ENCODE measurements at places on chromosomes 12 and 14. TPM values are rescaled to one million over a fixed set of nuclear protein-coding genes. Genes with fewer than 3 reads are reported as not detected.

DNA sequence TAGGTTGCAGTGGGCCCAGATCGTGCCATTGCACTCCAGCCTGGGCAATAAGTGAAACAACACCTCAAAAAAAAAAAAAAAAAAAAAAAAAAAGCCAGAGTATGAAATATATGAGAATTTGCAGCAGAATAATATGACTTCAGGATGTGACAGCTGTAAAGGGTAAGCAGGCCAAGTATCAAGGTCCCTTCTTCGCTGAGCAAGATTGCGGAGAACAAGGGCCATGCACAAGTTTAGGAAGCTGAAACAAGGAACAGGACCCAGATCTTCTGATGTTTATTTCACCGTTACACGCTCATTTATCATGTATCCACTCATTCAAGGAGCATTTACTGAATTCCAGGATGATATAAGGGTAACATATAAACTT is 659 bp upstream of the FOXJ2 start:
- H3K27ac ChIP-seq, result peak overlapping the region; percentile 20
- no peak for DNase-seq
- H3K4me1 ChIP-seq, result peaks cover 27% of the 10 kb centered on the region
- H3K4me3 ChIP-seq, result peak overlapping the region; percentile 93

DNA sequence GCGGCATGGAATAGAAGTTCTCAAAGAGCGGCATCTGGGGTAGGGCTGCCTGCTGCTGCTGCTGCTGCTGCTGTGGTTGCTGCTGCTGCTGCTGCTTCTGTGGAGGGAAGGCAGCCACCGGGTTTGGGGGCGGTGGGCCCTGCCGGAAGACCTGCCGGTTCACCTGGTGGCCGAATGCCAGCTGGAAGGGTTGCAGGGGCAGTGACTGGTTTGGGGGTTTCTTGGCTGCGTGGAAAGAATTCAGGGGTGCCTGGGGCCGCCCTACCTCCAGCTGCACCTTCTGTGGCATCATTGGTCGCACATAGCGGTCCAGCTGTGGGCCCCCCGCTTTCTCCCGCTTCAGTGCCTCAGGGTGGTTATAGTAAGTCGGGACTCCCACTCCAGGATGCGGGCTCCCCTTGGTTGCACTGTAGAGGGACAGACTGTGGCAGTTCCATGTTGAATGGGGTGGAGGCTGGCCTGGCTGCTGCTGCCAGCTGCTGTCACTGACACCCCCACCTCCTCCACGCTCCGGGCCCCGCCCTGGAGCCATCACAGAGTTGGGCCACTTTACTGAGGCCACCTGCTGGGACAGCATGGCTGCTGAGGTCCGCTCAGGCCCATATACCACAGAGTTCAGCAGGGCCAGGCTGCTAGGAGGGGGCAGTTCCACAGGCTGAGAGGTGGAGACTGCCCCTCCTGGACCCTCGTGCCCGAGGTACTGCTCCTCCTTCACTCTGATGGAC is 25.2 kb upstream of the PNMA1 start:
- no peaks in the 10 kb centered on the region for H3K27me3 ChIP-seq
- peaks cover 47% of the 10 kb centered on the region for H3K4me1 ChIP-seq
- H3K36me3 ChIP-seq, result peaks cover 3% of the 10 kb centered on the region

DNA sequence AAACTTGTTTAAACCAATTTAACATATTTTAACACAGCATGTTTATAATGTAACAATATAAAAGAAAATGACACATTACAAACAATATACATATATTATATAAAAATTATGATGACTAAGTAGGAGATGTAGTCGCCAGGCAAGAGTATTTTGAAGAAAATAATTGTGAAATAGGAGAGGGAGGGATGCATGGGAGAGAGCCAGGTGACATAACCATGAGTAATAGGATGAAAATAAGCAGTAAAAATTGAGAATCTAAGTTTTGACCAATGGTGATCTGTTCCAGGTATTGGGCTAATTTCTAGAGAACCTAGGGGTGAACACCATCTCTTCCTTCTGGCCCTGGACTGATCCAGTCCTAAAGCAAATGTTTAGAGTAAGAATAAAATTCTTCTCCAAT is 315.2 kb upstream of the G2E3 start:
- H3K4me1 ChIP-seq, result no peaks in the 10 kb centered on the region
- no peaks in the 10 kb centered on the region for H3K27me3 ChIP-seq
- no peaks in the 10 kb centered on the region for H3K36me3 ChIP-seq
- H3K27ac ChIP-seq, result no peak overlapping the region

The TMEM253 gene
- 0.98 TPM for total RNA-seq

- no peaks in the 10 kb centered on the region for H3K36me3 ChIP-seq
- no peaks in the 10 kb centered on the region for H3K4me1 ChIP-seq
- no peak overlapping the region for H3K27ac ChIP-seq
- no peaks in the 10 kb centered on the region for H3K27me3 ChIP-seq
- H3K4me3 ChIP-seq, result no peak overlapping the region
These were observed 47.1 kb upstream of the ATXN7L3B start for GRCh38 chr12:74490390-74491064.

GRCh38 chr12:48961801-48962200 is 4.5 kb upstream of the ARF3 start:
- H3K4me1 ChIP-seq, result no peaks in the 10 kb centered on the region
- H3K27me3 ChIP-seq, result no peaks in the 10 kb centered on the region
- H3K27ac ChIP-seq, result no peak overlapping the region
- DNase-seq, result no peak

GRCh38 chr12:132225214-132225613 is 81.0 kb downstream of the NOC4L start:
- DNase-seq, result no peak
- no peaks in the 10 kb centered on the region for H3K27me3 ChIP-seq
- no peak overlapping the region for H3K27ac ChIP-seq
- H3K4me1 ChIP-seq, result peaks cover 4% of the 10 kb centered on the region
- no peaks in the 10 kb centered on the region for H3K36me3 ChIP-seq

The FAR2 gene
- 6.6 TPM for total RNA-seq

The CEP170B gene
- 32.0 TPM for total RNA-seq

- no peak for DNase-seq
- no peak overlapping the region for H3K27ac ChIP-seq
- no peaks in the 10 kb centered on the region for H3K36me3 ChIP-seq
- H3K4me3 ChIP-seq, result no peak overlapping the region
These were observed 9.5 kb upstream of the NR4A1 start for GRCh38 chr12:52041695-52042123.

DNA sequence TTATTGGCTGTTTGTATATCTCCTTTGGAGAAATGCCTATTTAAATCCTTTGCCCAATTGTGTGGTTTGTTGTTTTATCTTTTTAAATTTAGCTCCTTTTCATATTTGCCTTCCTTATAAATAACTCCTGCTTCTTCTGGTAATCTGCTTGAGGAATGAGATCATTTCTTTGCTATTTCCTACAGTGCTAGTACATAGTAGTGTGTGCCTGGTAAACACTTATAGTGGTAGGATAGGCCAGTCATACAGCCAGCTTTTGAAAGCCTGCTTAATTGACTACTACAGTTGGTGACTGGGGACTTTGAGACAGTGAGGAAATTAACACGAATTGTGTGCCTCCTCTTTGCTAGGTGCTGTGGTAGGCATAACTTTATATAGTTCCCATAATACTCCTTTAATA is 68.7 kb downstream of the BORCS5 start:
- no peaks in the 10 kb centered on the region for H3K27me3 ChIP-seq
- no peak for DNase-seq
- H3K4me3 ChIP-seq, result no peak overlapping the region
- H3K27ac ChIP-seq, result no peak overlapping the region
- no peaks in the 10 kb centered on the region for H3K36me3 ChIP-seq
- peaks cover 19% of the 10 kb centered on the region for H3K4me1 ChIP-seq

The TMEM229B gene
- total RNA-seq, result 0.19 TPM

- DNase-seq, result no peak
- peaks cover 60% of the 10 kb centered on the region for H3K4me1 ChIP-seq
- H3K4me3 ChIP-seq, result no peak overlapping the region
- H3K27ac ChIP-seq, result peak overlapping the region; percentile 79
- no peaks in the 10 kb centered on the region for H3K27me3 ChIP-seq
These were observed 210.8 kb downstream of the PCNX1 start for GRCh38 chr14:71117839-71118743.

DNA sequence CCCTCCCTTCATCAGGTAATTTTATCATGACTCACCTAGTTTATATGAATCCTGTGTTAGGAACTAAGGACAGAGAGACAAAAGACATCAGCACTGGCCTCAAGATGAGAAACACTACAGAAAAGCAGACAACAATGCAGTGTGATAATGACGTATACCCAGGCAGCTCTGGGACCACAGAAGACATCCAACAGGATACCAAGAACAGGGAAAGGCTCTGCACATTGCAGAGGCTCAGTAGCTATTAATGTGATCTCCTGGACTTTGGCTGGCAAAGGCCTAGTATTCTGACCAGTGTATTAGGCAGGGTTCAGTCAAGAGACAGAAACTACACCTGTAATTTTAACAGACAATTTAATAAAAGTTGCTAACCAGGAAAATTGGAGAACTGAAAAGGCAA is 39.7 kb downstream of the CDK17 start:
- H3K4me1 ChIP-seq, result peaks cover 23% of the 10 kb centered on the region
- H3K27me3 ChIP-seq, result no peaks in the 10 kb centered on the region
- DNase-seq, result no peak

The CPM gene
- 8.2 TPM for total RNA-seq

The METAP2 gene
- total RNA-seq, result 134 TPM

DNA sequence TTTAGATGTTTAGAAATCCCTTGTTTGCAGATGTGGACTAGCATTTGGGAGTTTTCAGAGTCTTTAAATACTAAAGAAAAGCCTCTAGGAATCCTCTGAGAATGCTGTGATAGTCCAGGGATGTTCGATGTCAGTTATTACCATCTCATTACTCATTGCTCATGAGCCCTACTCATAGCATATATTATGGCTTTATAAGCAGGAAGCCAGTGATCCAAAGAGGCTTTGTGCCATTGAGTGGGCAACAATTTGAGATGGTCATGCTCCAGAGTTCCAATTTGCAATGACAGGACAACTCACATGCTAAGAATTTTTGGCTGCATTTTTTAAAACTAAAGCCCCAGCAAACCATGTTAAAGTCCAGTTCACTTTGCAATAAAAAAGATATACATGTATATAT is 163.0 kb downstream of the OTOGL start:
- no peaks in the 10 kb centered on the region for H3K36me3 ChIP-seq
- H3K4me1 ChIP-seq, result no peaks in the 10 kb centered on the region
- DNase-seq, result no peak

GRCh38 chr12:77120156-77121085 is 55.1 kb upstream of the E2F7 start:
- H3K27ac ChIP-seq, result no peak overlapping the region
- DNase-seq, result no peak
- no peak overlapping the region for H3K4me3 ChIP-seq
- H3K4me1 ChIP-seq, result no peaks in the 10 kb centered on the region
- no peaks in the 10 kb centered on the region for H3K36me3 ChIP-seq

The OVCH1 gene
- not detected for total RNA-seq

- DNase-seq, result no peak
- H3K36me3 ChIP-seq, result no peaks in the 10 kb centered on the region
- H3K27ac ChIP-seq, result no peak overlapping the region
- peaks cover 10% of the 10 kb centered on the region for H3K4me1 ChIP-seq
These were observed 212.5 kb downstream of the CHST11 start for GRCh38 chr12:104669089-104669721.

DNA sequence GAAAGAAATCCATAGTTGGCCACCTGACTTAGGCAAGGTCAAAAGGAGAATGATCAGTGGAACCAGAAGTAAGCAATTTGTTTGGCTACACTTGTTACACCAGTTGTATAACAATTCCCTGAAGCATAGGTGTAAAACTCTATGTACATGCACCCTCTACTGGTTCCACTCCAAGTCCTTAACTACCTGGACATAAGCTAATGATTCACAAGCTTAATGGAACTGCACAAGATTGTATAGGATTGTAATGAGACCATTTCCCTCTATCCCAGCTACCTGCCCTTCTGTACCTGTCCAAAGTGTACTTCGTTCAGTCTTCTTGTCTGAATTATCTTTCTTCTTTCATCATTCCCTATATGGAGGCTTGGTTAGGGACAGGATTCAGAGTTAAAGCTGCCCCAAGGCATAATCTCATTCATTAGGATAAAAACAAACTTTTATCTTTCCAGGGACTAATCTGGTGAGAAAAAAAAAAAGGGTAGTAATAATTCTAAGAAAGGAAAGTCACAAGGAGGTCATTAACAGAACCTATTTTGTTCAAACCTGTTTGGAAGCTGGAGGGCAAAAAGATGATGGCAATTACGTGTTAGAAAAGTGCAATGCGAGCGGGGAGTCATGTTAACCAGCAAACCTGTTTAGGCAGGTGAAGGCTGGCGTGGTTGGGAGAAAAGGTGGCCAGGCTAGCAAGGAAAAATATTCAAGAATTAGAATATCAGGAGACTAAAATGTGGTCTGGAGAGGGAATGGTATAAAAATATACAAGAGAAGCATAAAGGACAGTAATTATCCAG is 2.8 kb upstream of the TMEM52B start:
- no peaks in the 10 kb centered on the region for H3K36me3 ChIP-seq
- H3K27me3 ChIP-seq, result no peaks in the 10 kb centered on the region
- peak; percentile 68 for DNase-seq
- H3K4me1 ChIP-seq, result peaks cover 91% of the 10 kb centered on the region
- H3K4me3 ChIP-seq, result no peak overlapping the region
- H3K27ac ChIP-seq, result peak overlapping the region; percentile 77

DNA sequence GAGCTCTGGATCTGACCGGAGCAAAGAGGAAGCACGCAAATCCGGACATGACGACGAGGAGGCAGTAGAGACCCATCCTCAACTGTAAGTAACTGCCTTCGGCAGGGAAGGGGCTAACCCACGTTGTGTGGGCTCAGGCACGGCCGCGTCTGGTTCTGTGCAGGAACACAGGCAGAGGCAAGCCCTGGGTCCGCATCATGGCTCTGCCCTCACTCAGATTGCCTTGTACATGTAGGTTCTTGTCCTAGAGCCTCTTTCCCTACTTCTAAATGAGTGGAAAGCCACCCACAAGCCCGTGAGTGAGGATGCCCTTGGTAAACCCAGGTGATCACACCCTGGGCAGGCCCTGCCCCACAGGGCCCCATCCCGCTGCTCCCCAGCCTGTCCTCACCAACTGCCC is 8.9 kb upstream of the RPLP0 start:
- no peak overlapping the region for H3K4me3 ChIP-seq
- no peaks in the 10 kb centered on the region for H3K27me3 ChIP-seq
- H3K4me1 ChIP-seq, result no peaks in the 10 kb centered on the region
- peaks cover 1% of the 10 kb centered on the region for H3K36me3 ChIP-seq
- H3K27ac ChIP-seq, result no peak overlapping the region

The JAG2 gene
- 43.0 TPM for total RNA-seq

- no peaks in the 10 kb centered on the region for H3K4me1 ChIP-seq
- DNase-seq, result no peak
- no peak overlapping the region for H3K27ac ChIP-seq
- no peaks in the 10 kb centered on the region for H3K27me3 ChIP-seq
These were observed 193.1 kb downstream of the APAF1 start for GRCh38 chr12:98838231-98838647.

GRCh38 chr14:22814941-22815713 is at the start of gene SLC7A7:
SLC7A7 (minus strand) TSS chr14:22815435; CDS start chr14:22813398, 2,037 bp downstream.
- peak within 1 kb of the TSS; percentile 70 for H3K27ac ChIP-seq
- DNase-seq, result peak; percentile 87
- peaks cover 54% of the 10 kb centered on the region for H3K4me1 ChIP-seq
- no peaks in the 10 kb centered on the region for H3K27me3 ChIP-seq
- peaks cover 2% of the 10 kb centered on the region for H3K36me3 ChIP-seq
- H3K4me3 ChIP-seq, result peak within 1 kb of the TSS; percentile 48

Measured in Caco-2 (cell line).